ENCODE measurements at places on chromosomes 1 and 21.

- DNase-seq, result peak; percentile 63
These were observed 747 bp downstream of the STX6 start for GRCh38 chr1:181021811-181022434.

GRCh38 chr1:155091071-155092051 lies 12.7 kb downstream of the EFNA3 start:
- peak; percentile 61 for DNase-seq

- no peak for DNase-seq
These were observed 53.0 kb upstream of the AKT3 start for GRCh38 chr1:243903041-243903440.

- DNase-seq, result no peak
These were observed 23.8 kb downstream of the CACNA1S start for GRCh38 chr1:201088395-201088794.

DNA sequence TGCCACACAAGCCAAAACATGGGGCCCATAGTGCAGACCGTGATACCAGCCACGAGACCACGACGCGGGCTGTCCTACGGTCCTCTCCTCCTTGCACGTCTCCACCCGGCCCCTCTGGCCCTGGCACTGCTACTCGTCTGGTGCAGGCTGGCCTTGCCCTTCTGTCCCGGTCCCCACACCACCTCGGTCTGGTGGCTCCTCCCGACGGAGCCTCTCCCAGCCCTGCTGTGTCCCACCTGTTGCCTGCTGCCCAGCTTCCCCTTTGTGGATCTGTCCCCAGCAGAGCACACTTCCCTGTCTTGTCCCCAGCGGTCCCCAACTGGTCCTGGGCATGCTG lies 50.5 kb downstream of the MORN1 start:
- no peak for DNase-seq

GRCh38 chr21:38249696-38250278 lies 7.0 kb upstream of the KCNJ15 start:
- DNase-seq, result no peak

- DNase-seq, result no peak
These were observed 27.9 kb downstream of the UMODL1 start for GRCh38 chr21:42098957-42099505.

DNA sequence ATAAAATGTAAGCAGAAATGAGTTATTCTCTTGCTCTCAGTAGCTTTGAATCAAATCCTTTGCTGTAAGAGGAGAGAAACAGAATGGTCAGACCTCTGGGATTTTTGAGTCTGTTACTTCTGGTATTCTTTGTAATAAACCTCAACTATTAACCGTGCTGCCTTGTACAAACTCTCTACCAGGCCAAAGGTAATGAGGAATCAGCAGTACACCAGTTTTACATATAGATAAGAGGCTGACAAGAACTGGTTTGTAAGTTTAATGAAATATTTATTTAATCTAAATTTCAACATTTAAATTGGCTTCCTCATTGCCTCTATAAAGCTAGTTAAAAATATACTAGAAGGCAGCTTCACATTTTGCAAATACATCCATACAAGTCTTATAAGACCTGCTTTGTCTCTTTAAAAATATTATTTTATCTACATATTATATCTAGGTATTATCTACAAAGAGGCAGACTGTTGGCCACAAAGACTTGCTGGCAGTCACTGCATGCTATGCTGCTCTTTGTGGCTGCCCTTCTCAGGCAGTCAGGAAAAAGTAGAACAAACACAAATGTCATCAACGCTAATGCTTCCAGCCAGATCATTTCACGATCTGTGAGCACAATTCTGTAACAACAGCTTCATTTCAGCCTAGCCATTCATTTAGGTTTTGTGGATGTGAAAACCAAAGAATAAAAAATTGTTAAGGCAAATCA lies 173.0 kb downstream of the GABPA start:
- DNase-seq, result no peak

DNA sequence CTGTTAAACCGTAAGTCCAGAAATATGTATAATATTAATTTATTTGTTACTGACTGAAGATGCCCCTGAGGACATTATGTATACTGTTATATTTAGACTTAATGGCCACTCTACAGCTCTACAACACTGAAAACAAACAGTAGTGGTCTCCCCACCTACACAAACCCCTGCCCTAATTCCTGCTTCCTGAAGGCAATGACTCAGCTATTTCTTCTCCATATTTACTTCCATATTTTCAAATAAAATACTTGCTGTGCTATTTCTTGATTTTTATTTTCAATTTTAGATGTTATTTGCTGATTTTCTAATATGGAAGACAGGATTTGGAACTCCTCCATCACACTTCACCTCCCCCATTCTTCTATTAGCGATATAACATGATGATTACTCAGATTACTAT lies 97.6 kb downstream of the PCNX2 start:
- DNase-seq, result no peak
